ENCODE measurements at places on chromosomes 16 and 17.
A peak's percentile ranks its signal among the peaks of the same experiment; 100 is the strongest.

DNA sequence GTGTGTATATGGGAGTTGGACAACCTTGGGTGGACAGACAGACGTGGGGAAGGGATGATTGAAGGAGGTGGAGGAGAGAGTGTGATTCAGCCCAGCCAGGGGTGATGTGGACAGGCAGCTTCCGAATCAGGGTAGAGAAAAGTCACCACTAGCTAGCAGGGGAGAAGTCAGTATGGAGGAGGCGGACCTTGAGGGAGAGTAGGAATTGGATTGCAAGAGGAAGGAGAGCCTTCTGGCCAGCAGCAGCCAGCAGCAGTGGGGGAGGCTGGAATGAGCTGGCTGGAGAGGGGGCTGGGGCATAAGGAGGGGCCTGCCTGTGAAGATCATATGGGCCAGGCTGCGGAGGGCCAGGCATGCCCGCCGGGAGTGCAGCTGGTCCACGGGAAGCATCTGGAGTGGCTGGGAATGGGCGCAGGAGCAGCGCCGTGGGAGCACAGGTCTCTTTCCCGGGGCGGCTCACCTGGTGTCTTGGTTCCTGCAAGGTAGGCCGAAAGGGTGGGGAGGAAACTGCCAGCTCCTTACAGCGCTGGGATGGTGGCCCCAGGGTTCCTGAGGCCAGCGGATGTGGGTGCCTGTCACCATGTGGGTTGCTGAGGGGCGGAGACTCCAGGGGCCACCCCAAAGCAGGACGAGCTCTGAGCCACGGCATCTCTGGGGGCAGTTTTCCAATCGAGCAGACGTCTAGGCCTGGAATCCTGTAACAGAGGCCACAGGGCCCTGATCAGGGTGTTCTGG lies 235.3 kb downstream of the SEC14L1 start:
- DNase-seq = peak; percentile 42

- peak; percentile 53 for DNase-seq
Observed at GRCh38 chr17:1505586-1505985, 10.8 kb downstream of the INPP5K start.

DNA sequence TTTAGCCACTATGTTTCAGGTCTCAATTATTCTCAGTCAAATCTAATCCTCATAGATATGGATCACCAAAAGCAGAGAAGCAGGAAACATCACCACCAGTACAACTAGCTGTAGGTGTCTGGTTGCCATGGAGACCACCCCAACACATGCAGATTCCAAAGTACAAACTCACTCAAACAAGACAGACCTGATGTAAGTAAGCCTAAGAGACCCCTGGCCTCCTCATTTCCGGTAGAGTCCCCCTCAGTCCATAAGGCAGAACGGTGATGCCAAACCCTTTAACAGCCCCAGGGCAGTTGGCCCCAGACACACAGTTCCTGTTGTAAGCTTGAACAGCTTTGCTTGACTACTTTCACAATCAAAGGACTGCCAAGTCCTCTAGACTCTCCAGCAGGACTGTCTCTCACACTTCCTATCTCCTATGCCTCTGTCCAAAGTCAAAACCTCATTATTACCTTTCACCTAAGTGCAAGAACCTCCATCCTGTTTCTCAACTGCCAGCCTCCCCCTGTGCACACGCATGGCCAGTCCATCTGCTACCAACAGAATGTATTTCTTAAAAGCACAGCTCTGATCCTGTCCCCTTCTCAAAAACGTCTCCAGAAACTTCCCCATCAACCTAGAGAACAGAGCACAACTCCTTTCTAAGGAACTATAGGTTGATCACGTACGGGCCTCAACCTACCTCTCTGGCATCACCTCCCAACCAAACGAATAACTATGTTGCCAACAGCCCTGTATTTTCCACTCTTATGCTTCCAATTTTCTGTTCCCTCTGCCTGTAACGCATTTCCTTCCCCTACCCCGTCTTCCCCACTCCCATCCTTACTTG lies 23.9 kb downstream of the SLC39A11 start:
- DNase-seq = no peak

- DNase-seq = no peak
Observed at GRCh38 chr17:55811536-55811935, 60.7 kb downstream of the PCTP start.

DNA sequence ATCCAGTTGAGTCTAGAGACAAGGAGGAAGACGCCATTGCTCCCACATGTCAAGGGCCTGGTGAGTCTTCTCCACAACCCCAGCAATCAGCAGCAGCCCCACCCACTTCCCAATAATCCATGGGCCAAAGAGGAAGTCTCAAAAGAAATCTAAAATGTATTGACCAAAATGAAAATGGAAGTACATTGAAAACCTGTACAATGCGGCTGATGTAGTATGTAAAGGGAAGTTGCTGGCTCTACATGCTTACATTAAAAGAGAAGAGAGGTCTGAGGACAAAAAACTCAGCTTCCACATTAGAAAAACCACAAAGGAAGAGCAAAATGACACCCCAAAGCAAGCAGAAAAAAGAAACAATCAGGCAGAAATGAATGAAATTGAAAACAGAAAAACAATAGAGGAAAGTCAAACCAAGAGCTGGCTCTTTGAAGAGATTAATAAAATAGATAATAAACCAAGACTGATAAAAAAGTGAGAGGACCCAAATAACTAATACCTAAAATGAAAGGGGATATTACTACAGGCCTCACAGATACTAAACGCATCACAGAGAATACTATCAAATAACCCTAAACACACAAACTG lies 100.6 kb upstream of the METRNL start:
- DNase-seq = no peak

GRCh38 chr17:8746501-8747236 lies 2.0 kb upstream of the CCDC42 start:
- DNase-seq = peak; percentile 20

- DNase-seq = no peak
Observed at GRCh38 chr16:89690392-89690901, 4.0 kb downstream of the CDK10 start.

GRCh38 chr17:42999003-42999525 lies 845 bp downstream of the RPL27 start:
- DNase-seq = no peak

GRCh38 chr16:88962478-88963152 lies 14.4 kb downstream of the CBFA2T3 start:
- no peak for DNase-seq

DNA sequence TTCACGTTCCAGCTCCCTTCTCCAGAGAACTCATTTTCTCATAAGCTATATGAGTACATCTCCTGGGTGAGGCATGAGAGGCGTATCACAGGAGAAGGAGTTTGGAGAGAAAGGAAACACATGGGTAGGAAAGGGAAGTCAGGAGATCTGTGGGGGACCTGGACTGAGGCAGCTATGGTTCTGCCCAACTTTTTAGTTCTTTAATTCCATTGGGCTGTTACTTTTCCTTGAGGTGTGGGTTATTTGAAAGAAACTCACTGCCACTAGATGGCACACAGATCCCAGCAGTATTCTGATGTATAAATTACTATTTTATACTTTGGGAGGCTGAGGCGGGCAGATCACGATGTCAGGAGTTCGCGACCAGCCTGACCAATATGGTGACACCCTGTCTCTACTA lies 63.6 kb downstream of the NUP93 start:
- no peak for DNase-seq

GRCh38 chr17:51107778-51108177 lies 12.9 kb downstream of the SPAG9 start:
- no peak for DNase-seq

GRCh38 chr16:69188716-69189115 lies 1.8 kb downstream of the SNTB2 start:
- peak; percentile 22 for DNase-seq

GRCh38 chr16:69408475-69408874 lies 15.9 kb upstream of the CYB5B start:
- DNase-seq = no peak

DNA sequence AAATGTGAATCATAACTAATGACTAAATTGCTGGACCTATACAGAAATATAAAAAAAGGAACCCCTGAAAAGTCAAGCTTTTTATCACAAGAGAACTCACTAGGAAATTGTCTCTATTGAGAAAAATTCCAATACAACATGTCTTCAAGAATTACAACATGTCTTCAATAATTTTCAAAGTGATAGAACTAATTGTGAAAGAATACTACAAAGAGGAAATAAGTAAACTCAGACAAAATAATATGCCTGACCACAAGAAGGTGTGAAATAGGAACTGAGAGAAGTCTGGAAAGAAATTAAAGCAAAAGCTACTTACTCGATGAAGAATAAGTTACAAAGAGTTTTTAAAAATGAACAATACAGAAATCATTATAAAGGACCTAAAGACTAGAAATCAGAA lies 29.9 kb upstream of the OR1G1 start:
- no peak for DNase-seq

DNA sequence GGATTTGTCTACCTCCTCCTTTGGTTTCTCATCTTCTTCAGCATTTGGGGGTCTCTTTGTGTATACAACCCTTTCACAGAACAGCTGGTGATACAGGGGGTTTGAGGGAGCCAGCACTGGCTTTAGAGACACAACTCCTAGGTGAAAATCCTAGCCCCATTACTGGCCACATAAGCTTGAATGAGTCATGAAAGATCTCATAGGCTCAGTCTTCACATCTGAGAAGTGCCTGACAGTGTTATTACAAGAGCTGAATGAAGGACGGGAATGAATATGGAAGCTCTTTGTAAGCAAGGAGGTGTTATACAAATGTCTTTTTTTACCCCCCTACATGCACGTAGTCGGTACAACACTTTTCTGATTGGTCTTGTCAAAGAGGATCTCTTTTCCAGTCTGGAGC lies 1.7 kb upstream of the B4GALNT2 start:
- DNase-seq = no peak

DNA sequence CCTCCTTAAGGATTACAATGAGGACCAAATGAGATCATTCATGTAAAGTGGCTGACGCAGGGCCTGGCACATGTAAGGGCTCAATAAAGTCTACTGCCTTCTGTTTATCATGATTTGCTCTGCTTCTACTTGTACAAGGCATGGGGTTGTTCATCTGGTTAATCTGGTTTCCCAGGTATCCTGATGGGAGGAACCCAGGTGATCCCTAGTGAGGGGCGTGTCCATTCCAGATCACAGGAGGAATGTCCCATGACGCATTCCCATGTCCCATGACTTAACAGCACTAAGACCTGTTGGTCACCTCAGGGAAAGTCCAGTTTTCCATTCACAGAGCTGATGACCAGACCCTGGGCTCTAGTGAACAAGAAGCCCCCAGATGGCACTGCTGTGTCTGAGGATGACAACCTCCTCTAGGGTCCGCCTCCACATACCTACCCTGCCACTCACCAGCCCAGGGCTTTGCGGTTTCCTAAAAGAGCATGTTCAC lies 11.5 kb upstream of the TPPP3 start:
- no peak for DNase-seq

GRCh38 chr17:78172249-78173051 lies 4.1 kb downstream of the SYNGR2 start:
- DNase-seq = no peak

GRCh38 chr16:31134091-31134571 lies 1.4 kb downstream of the PRSS8 start:
- DNase-seq = no peak

DNA sequence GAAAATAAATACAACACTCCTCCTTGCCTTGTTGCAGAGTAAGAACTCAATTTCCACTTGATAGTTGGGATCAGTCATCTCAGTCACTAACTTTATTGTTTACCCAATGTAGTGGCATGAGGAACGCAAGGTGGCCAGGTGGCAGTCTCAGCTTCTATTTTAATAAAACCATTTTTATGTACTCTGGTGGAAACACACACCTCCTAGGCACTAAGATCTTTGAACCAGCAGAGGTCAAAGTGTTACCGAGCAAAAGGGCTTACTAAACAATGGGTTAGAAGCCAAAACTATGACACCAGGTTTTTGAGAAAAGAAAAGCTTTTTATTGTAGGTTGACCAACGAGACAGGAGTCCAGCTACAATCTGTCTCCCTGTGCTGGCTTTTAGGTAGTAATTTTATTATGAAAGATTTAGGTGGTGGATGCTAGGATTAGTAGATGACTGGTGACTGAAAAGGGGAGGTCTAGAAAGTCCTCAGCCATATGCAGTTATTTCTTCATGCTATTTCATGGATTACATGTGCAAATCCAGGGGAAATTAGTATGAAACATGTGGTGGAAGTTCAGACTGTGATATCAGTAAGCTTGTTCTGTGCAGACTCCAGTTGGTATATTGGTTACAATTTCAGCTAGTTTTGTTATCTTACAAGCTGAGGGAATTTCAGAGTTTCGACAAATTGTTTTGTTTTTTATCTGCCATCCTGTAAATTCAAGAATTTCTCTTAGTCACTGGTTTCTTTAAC lies 122.3 kb downstream of the PCTP start:
- no peak for DNase-seq

- no peak for DNase-seq
Observed at GRCh38 chr17:79779661-79780365, 1.9 kb downstream of the CBX2 start.

GRCh38 chr17:72737151-72737690 lies 355.3 kb downstream of the SLC39A11 start:
- no peak for DNase-seq

DNA sequence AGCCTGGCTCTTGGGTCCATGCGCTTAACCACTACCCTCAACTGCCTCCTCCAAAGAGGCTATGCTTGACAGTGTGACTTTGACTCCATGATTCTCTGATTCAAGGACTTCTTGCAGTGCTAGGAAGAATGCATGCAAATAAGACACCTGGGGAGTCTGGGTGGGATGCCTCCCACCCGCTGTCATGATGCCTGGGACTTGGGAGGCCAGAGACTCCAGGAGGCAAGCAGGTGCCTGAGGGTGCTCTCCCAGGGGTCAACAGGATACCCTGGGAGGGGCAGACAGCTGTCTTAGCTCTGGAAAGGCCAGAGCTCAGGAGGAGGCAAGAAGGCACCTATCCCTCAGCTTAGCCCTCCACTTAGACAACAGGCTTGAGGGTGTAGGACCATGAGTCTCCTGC lies 38.4 kb downstream of the SRCIN1 start:
- no peak for DNase-seq

DNA sequence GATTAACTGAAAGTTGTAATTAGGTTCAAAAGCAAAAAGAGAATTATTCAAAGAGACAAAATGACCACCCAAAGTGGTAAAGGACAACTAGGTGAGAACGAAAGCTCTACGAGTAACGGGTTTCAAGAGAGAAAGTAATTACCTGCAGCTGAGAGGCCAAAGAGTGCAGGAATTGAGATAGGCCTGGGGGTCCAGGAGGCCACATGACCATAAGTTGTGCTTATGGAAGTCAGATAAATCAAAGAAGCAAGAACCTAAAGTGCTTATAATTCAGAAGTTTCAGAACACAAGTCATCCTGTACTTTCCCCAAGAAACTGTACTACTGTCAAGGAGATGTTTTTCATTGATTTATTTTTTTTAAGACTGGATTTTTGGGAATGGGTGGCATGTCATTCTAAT lies 91.1 kb downstream of the TANGO6 start:
- no peak for DNase-seq

- DNase-seq = no peak
Observed at GRCh38 chr17:2978991-2979390, 84.4 kb downstream of the OR1D5 start.

GRCh38 chr17:56891751-56892150 lies 22.1 kb downstream of the TRIM25 start:
- peak; percentile 22 for DNase-seq

All from neural progenitor cell (in vitro differentiated cells).